ENCODE measurements at places on chromosomes 16 and 17.

- DNase-seq = no peak
These were observed 5.6 kb upstream of the RBL2 start for GRCh38 chr16:53428681-53429080.

- no peak for DNase-seq
These were observed 1576.8 kb downstream of the CDH8 start for GRCh38 chr16:60459463-60459862.

GRCh38 chr16:71727551-71728324, 3.2 kb upstream of the PHLPP2 start:
- DNase-seq = peak; percentile 35

- DNase-seq = no peak
These were observed 56.4 kb upstream of the IRX3 start for GRCh38 chr16:54342966-54343365.

DNA sequence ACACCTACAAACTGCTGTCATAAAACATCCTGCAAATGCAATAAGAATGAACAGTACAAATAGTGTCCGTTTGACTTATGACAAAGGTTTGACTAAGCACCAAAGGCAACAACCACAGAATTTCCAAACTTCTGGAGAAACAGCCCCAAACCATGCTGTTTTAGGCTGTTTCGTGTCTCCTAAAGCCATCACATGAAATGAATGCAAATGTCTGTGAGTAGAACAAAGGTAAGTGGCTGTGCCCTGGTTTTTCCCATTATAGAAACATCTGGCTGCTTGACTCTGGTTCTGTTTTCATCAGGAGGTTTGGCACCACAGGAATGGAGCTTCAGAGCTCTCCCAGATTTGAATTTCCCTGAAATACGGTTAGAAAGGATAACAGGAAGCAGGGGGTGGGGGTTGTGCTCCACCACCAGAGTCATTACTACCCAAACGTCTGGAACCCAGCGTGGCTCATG, 4.6 kb upstream of the EMP2 start:
- DNase-seq = no peak

- DNase-seq = no peak
These were observed 7.7 kb upstream of the ZG16 start for GRCh38 chr16:29770250-29770929.

GRCh38 chr16:74923766-74924460, 61.0 kb downstream of the WDR59 start:
- no peak for DNase-seq

GRCh38 chr17:79573196-79573896, 37.5 kb downstream of the RBFOX3 start:
- DNase-seq = no peak

DNA sequence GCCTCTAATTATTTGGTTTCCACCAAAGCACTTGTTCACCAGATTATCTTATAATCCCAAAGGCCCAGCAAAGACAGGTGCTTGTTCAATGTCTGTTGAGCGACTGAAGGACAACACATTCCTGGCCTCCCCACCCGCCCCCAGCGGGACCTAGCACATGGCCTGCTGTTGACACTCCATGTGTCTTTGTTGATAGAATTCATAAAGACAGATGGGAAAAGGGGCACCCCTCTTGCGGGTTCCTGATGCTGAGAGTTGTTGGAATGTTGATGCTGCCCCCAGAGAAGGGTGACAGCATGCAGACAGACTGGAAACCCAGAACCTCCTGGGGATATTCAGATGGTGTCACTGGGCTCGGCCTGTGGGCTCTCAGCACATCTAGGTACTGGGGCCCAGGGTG, 36.9 kb downstream of the SNX20 start:
- no peak for DNase-seq

Measured in inflammatory macrophage treated with lipopolysaccharide for 4 hours (primary cell).